ENCODE measurements at places on chromosomes 6 and 20.

DNA sequence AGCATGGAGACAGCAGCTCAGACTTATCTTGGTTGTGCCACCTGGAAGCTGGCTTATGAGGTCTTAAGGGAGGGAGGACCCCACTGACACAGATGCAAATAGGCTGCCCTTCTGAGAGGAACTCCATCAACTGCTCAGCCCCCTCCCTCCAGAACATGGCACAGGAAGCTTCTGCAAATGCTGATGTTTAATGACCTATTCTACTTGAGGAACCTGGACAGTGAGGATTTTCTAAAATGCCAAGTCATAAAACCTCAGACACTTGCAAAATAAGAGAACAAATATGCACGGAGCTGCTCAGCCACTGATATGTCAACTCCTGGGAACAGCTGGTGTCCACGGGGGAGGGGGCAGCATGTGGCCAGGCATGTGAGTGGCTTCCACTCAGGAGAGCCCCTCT, 3.5 kb downstream of the CST9 start:
- no peak for DNase-seq

- DNase-seq, result no peak
Measured at GRCh38 chr20:4828830-4829513, 107.3 kb downstream of the PRND start.

- peak; percentile 46 for DNase-seq
Measured at GRCh38 chr6:137845460-137845859, 21.6 kb upstream of the TNFAIP3 start.

DNA sequence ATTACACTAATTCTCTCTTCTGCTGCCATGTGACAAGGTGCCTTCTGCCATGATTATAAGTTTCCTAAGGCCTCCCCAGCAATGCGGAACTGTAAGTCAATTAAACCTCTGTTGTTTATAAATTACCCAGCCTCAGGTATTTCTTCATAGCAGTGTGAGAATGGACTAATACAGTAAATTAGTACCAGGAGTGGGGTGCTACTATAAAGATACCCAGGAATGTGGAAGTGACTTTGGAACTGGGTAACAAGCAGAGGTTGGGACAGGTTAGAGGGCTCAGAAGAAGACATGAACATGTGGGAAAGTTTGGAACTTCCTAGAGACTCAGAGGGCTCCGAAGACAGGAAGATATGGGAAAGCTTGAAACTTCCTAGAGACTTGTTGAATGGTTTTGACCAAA, 34.8 kb downstream of the MICA start:
- DNase-seq, result no peak

GRCh38 chr6:131061041-131061750, 1.8 kb downstream of the EPB41L2 start:
- DNase-seq, result peak; percentile 53

GRCh38 chr6:55568808-55569439, 10.1 kb downstream of the HMGCLL1 start:
- no peak for DNase-seq

DNA sequence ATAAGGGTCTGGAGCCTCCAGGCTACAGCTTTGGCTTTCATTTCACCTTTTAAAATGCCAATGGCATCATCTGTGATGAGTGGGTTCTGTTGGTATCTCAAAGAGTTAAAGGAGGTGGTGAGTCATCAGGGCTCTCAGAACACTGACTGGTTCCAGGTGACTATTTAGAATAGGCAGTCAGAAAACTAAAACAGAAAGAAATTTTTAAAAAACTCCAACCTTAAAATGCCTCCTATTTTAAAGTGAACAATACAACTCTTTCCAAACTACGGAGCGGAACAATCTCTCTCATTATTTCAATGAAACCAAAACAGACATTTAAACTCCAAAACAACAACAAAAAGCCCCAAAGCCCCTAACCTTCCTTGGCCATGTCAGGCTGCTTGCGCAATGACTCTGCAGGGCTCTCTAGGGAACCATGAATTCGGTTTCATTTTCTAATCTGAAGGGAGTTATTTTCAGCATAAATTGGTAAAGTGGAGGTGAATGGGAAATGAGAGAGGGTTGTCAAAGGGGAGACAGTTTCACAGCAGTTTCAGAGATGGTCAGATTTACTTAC, 194.9 kb downstream of the KIF6 start:
- DNase-seq, result peak; percentile 49

DNA sequence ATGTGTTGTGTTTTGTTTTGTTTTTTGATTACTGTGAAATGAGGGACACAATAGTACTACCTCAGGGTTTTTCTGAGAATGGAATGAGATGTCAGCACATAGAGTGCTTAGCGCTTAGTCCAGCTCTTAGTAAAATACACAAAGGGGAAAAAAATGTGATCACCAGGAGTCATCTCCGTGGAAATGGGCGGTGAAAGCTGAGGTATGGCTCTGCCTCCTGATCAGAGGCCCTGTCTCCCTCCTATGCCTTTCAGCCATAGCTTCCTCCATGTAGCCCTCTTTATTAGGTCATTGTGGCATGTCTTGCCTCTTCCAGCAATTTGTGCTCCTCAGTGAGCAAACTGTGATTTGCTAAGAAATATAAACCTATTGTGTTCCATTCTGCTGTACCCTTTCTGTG, 13.0 kb downstream of the PSMF1 start:
- no peak for DNase-seq

DNA sequence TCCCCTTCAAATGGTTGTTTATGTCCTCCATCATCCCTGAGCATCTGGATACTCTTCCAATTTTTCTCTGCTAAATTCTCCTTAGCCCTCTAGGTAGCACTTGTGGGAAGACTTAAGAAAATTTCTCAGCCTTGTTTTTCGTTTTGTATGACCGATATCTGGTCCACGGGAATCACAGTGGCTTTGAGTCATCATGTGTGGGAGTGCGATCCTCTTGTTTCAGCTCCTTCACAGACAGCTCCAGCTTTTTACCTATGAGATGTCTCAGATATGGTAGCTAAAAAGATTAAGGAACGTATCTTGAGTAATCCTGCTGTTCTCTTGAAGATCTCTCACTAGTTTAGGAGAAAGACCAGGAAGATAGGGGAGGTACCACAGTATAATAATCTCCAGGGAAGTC, 196.1 kb downstream of the GRM1 start:
- DNase-seq, result no peak

DNA sequence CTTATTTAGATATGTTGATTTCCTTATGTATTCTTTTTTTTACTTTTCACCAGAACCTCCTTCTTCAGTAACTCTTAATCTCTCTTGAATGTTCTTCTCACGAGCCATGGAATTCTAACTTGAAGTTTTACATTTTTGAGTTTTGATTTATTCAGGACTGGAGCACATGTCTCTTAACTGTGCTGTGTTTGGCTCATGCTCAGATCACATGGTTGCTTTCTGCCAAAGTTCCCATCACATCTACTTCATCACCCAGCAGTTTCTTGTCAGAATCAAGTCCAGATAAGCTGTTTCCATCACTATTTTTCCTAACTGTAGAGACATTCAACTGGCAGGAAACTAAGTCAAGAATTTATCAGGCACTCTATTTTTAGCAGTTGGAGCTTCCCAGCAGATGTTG, 31.7 kb downstream of the SLC35A1 start:
- DNase-seq, result no peak

- no peak for DNase-seq
Measured at GRCh38 chr6:96138406-96138805, 122.6 kb downstream of the FUT9 start.

DNA sequence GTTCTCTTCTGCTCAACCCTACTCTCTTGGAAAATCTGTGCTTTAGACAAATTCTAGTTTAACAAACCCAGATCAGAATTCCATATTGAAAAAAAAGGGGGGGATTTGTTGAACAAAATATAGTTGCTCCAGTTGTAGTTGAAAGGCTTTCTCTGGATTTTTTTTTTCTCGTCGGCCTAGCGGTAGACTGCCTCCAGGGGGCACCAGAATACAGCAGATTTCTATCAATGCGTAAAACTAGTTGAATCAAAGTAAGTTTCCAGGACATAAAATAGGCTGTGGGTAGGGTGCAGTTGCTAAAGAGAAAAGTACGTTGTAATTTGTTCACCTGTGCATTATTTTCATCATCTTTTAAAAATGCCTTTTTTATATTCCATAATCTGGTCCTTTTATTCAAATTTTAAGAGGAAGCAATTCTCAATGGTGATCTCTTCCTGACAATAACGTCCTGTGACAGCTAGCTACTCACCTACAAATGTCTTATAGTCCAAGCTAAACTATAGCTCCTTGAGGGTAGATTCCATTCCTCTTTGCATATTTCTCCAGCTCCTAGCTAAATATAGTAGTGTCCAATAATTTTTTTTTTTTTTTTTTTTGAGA, 105.4 kb downstream of the PERP start:
- DNase-seq, result peak; percentile 62

- DNase-seq, result no peak
Measured at GRCh38 chr6:42454428-42454791, 2.7 kb upstream of the TRERF1 start.

- no peak for DNase-seq
Measured at GRCh38 chr20:58256842-58257241, 28.4 kb upstream of the ANKRD60 start.

DNA sequence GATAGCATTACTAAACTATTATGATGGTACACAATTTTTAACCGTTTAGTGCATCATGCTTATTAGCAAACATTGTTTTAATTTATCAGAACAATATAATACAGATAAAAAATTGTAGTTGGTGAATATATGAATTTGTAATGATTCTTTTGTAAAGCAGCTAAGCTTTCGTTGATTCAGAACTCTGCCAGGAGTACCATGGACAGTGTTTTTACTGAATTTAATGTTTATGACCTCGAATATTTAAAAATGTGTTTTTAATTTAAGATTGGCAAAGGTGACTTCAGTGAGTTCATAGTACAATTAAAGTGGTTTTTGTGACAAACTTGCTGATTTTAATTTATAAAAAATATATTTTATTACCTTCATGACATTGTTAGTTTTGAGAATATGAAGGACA, 10.0 kb downstream of the AFDN start:
- no peak for DNase-seq

- peak; percentile 46 for DNase-seq
Measured at GRCh38 chr20:62142252-62143080, 728 bp downstream of the PSMA7 start.

DNA sequence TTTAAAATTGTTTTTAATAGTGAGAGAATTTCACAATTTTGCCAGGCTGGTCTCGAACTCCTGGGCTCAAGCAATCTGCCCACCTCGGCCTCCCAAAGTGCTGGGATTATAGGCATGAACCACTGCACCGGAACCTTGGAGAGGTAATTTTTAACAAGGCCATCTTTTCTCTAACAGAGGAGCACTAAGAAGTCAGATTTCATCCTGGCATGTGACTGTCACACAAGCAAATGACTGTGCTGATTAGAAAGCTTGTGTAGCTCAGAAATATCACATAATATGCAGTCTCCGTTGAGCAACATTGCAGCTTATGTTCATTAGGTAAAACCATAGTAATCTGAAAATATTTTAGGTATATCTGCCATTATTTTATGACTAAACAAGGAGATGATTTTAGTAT, 156.0 kb downstream of the CCDC170 start:
- no peak for DNase-seq

DNA sequence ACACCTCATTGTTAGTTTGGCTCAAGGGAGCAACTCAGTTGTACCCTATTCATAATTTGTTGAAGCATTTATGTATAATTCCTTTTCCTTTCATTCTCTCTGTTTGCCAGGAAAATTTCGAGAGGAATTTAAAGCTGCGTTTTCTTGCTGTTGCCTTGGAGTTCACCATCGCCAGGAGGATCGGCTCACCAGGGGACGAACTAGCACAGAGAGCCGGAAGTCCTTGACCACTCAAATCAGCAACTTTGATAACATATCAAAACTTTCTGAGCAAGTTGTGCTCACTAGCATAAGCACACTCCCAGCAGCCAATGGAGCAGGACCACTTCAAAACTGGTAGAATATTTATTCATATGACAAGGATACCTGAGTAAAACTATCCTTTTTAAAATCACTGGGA, 45.2 kb upstream of the GFRAL start:
- DNase-seq, result no peak

DNA sequence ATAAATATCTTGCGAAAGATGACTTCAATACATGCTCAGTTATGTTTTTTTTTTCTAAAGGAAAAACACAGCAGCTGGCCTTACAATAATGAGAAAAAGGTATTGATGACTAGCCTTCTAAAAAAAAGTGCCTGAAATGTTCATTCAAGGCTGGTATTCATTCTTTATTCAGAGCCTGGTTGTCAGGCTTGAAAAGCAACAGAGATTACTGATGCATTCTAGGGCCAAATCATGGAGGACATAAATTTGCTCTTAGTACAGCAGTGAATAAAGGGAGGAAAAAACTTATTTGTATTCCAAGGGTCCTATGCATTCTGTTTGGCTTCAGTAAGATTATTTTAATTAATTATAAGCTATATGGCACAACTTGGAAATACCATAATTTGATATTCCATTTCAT, 83.5 kb downstream of the WASF1 start:
- DNase-seq, result no peak

- DNase-seq, result peak; percentile 44
Measured at GRCh38 chr6:90397929-90398674, 101.5 kb upstream of the BACH2 start.

DNA sequence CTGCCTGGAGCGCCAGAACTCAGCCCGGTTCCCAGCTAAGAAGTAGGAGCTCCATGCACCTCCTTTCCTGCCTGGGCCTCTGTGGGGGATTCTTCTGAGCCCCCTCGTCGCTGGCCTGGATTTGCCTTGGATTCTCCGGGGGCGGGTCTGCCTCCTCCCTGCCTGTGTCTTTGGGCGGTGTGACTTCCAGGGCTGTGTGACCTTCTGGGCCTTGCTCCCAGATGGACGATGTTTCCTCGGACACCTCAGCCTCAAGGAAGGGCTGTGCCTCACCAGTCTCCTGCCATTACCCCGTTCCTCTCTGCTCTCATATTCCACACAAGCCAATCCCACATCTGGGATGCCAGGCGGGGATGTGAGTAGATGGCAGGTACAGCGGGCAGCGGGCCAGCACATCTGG, 76.8 kb downstream of the ERMARD start:
- DNase-seq, result no peak

DNA sequence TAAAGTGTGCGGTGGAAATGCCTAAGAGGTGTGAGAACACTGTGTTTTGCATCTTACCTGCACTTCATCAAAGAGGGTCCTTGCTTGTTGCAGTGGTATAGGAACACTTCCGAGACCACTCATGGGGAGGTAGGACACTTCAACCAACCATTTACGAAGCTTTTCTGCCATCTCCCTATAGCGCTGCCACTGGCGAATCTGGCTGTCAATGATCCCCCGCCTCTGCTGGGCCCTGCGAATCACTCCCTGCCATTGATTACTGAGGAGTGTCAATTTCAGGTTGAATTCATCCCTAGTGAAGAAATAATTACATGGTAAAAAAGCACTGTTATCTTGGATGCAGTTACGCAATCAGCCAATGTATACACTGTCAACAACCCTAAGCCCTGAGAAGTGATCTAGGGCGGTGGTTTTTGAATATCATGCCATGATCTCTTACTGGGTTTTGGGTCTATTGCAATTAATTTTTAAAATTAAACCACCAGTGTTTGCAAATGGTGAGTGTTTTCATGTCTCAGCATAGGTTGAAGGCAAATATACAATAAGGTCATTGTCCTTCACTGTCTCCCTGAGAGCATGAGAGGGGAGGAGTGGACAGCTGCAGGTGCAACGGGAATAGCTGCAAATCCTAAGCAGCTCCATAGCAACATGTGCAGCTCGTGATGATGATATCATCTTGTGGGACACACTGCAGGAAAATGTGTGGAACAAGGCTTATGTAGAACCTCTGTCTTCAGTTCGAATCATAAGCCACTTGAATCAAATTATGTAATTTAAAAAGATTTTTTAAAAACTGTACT, 400.6 kb downstream of the ESR1 start:
- no peak for DNase-seq

Data from ELR (cell line).